HAP-1 (cell line): ENCODE measurements at places on chromosomes 12 and 14.

- peak; percentile 10 for DNase-seq
Observed at GRCh38 chr14:81927070-81927469, 393.4 kb upstream of the SEL1L start.

DNA sequence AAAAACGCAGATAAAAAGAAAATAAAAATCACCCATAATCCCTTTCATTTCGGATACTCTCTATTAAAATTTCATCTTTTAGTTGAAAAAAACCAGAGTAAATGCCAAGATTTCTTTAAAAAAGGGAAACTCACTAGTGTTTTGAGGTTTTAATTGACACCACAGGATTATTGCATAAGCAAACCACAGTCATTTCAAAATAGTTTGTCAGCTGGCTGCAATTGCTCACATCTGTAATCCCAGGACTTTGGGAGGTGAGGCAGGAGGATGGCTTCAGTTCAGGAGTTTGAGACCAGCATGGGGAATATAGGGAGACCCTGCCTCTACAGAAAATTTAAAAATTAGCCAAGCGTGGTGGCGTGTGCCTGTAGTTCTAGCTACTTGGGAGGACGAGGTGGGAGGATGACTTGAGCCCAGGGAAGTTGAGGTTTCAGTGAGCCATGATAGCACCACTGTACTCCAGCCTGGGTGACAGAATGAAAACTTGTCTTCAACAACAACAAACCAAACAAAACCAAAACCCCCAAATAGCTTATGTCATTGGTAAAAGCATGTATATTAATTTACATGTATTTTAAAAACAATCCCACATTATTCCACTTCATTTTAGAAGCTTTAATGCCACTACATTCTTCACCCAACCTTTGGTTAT, 48.8 kb downstream of the SYNE2 start:
- DNase-seq, result no peak

GRCh38 chr12:62434494-62435302, 31.9 kb upstream of the MON2 start:
- DNase-seq, result no peak

DNA sequence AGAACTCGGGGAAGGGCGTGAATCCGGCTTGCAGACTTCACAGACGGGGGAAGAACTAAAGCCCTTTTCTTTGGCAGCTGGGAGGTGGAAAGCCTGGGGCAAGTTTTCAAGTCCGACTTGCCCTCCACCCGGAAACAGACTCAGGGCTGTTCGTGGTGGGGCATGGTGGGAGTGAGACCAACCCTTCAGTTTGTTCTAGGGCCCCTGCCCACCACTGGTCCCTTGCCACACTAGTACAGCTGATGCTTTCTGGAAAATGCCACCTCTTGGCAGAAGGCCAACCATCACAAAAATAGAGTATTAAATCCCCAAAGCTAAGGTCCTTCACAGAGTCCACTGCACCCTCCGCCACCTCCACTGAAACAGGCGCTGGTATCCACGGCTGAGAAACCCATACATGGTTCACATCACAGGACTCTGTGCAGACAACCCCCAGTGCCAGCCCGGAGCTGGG, 50.4 kb upstream of the DDX11 start:
- no peak for DNase-seq

DNA sequence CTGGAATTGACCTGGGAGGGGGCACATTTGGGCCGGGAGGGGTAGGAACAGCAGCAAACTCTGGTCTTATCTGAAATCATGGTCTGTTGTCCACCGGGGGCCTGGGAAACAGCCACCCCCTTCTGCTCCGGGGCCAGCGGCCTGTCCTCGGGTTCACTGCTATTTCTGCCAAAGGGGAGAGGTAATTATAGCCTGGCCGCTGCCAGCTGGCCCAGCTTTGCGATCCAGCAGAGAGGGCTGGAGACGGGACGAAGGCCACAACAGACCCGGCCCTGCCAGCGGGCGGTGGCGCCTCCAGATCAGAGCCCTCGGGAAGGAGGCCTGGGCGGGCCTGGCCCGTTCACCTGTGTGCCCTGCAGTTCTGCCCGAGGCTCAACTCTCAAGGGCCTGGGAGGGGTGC, at the start of gene C14orf180:
C14orf180 (plus strand) TSS at position 258 of the 400 bp plus-strand sequence. CDS start 6,667 bp downstream, outside the sequence.
- no peak for DNase-seq

GRCh38 chr14:24298892-24299254, 707 bp downstream of the DHRS1 start:
- peak; percentile 28 for DNase-seq

DNA sequence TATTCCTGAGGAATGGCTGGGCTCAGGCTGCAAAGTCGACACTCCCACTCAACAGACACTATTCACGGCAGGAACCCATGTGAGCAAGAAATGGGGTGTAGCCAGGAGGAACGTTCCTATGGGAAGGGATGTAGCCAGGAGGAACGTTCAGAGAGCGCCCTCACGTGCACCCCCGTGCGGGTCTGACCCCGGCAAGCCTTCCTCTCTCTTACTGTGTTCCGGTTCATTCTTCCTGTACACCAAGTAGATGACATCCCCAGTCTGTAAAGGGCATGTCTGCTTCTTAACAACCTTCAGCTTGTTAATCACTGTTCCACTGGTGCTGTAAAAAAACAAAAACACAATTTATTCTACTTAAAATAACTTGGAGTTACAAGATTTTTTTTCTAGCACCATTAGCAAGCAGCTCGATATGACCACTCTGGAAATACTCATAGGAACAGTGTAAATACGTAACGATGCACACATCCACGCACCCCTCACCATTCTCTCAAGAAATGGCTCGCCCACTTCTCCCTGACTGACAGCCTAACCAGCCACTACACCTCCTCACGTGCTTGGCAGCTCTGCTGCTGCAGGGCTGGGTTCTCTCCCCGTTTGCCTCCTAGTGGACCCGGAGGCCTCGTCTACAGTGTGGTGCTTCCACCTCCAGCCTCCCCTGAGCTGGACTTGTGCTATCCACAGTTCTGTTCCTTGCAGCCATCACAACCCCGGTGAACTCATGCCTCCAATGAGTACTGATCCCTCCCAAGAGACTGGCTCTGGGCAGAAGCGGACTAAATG, 15.1 kb downstream of the CHFR start:
- DNase-seq, result no peak

DNA sequence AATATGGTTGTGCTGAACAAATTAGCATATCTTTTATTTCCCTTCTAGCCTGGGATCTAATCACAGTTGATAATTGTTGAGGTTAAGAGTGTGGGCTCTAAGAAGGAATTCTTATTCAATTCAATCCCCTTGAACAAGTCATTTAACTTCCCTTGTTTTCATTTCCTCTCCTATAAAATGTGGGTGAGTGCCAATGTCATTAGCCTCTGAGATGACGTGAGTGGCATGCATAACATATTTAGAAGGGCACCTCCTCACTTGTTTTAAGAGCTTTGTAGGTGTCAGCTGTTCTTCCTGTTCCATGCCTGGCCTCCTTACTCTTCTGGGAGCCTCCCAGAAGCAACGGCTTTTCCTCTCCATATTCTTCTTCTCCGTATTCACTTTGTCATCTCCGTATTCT, 155.4 kb upstream of the NEDD1 start:
- no peak for DNase-seq

DNA sequence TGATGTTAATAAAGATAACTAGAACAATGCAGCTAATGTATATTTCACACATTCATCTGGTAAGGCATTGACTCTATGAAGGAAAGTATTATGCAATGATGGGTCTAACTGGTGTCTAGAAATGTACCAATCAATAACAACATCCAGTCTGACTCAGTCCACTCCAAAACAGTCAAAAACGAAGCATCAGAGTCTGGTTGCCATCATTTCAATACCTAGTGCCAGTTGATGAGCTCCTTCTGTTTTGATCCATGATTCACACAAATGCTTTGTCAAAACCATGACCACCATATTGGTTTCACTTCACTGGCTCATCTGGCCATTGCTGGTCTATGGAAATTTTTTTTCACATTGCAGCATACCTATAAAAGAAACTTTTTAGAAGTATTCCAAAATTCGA, 747.2 kb upstream of the TMEM132C start:
- DNase-seq, result no peak

- no peak for DNase-seq
Observed at GRCh38 chr14:74660863-74661262, 48.8 kb upstream of the LTBP2 start.

GRCh38 chr14:103450416-103450815, 65.2 kb downstream of the MARK3 start:
- DNase-seq, result no peak
